ENCODE measurements at places on chromosomes 13 and 19.

GRCh38 chr19:55152017-55152416 is 3.0 kb upstream of the TNNT1 start:
- no peak for DNase-seq

- no peak for DNase-seq
Observed at GRCh38 chr13:102968572-102969228, 97.5 kb downstream of the SLC10A2 start.

GRCh38 chr13:21898459-21898858 is 227.6 kb downstream of the FGF9 start:
- DNase-seq, result no peak

- DNase-seq, result no peak
Observed at GRCh38 chr13:112619730-112620631, 32.0 kb upstream of the TUBGCP3 start.

DNA sequence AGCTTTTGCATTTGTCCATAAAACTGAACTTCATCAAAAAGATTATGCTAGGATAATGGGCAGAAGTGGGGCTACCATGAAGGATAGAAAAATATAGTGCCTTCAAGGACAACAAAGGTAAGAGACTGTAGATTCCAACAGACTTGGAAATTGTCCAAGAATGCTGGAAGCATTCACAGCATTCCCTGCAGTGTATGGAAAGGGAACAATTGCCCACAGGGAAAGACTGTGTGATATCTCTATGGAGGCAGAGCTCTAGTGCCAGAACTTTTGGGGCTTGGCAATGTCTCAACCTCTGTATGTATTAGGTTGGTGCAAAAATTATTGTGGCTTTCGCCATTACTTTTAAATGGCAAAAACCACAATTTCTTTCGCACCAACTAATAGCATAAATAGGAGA is 1598.8 kb upstream of the MIR17HG start:
- no peak for DNase-seq

GRCh38 chr19:20167651-20168122 is 673 bp downstream of the ZNF486 start:
- DNase-seq, result no peak
